Astrocyte (in vitro differentiated cells and primary cell): ENCODE measurements at places on chromosomes 11 and 22. TPM values are rescaled to one million over a fixed set of nuclear protein-coding genes. Genes with fewer than 3 reads are reported as not detected.

GRCh38 chr11:70467201-70468085 is 69.1 kb downstream of the CTTN start:
- no peaks in the 10 kb centered on the region for H3K36me3 ChIP-seq
- peaks cover 3% of the 10 kb centered on the region for H3K27me3 ChIP-seq
- no peaks in the 10 kb centered on the region for H3K4me1 ChIP-seq
- DNase-seq: no peak
- no peak overlapping the region for H3K4me3 ChIP-seq

DNA sequence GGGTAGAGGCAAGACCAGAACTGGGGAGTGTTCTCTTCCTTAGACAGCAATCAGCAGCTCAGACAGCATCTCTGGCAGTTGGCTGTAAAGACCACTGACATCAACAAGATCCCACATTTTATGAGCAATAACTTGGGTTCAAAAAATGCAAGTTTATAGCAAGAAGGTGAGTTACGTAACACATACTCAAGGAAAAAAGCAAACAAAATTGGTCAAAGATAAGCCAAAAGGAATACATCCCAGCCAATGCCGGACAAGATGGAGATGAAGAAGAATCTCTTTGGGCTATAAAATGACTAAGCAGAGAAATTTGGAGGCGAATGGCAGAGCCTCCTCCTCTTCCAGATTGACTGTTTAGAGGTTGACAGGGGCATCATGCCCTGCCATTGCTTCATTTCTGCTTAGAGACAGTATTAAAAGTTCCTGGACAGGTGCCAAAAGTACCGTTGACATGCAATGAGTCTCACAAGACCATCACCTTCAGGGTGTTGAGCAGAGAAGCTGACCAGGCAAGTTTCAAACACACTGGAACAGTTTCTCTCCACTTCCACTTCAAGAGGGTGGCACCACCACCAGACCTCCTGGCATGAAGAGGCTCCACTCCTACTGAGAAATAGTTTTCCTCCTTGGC is 55.9 kb downstream of the ENDOD1 start:
- H3K27me3 ChIP-seq: no peaks in the 10 kb centered on the region
- H3K4me3 ChIP-seq: no peak overlapping the region
- DNase-seq: no peak
- H3K36me3 ChIP-seq: no peaks in the 10 kb centered on the region

GRCh38 chr22:32552521-32552920 is 77.9 kb downstream of the FBXO7 start:
- H3K27me3 ChIP-seq: no peaks in the 10 kb centered on the region
- H3K4me1 ChIP-seq: no peaks in the 10 kb centered on the region
- H3K27ac ChIP-seq: no peak overlapping the region

- DNase-seq: no peak
- H3K4me3 ChIP-seq: no peak overlapping the region
- no peaks in the 10 kb centered on the region for H3K4me1 ChIP-seq
- H3K27me3 ChIP-seq: no peaks in the 10 kb centered on the region
- no peaks in the 10 kb centered on the region for H3K36me3 ChIP-seq
Observed at GRCh38 chr11:2649848-2650247, 49.9 kb downstream of the KCNQ1OT1 start.

Gene SF3B2
- 169 and 170 TPM in 2 replicates for total RNA-seq

Gene INCENP
- total RNA-seq: 13.3 and 17.7 TPM in 2 replicates

DNA sequence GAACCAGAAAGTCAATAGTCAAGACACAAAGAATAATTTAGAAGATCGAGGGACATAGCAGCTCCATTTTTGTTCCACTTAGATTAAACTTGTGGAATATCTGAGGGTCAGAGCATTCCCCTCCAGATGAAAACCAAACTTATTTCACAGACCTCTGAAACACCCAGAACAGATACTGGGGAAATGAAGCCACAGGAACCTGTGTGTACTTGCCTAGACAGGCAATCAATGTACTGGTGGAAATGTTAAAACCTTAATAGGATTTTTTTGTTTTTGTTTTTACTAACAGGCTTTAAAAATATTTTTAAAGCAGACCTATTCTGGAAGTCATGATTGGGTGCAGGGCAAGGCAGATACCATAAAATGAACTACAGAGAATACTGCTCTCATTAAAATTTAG is 4.1 kb upstream of the FAR1 start:
- H3K36me3 ChIP-seq: no peaks in the 10 kb centered on the region
- DNase-seq: no peak
- H3K4me3 ChIP-seq: no peak overlapping the region
- H3K27ac ChIP-seq: no peak overlapping the region
- no peaks in the 10 kb centered on the region for H3K27me3 ChIP-seq

GRCh38 chr22:35266277-35266676 is 9.0 kb downstream of the HMGXB4 start:
- no peaks in the 10 kb centered on the region for H3K27me3 ChIP-seq
- no peak for DNase-seq
- no peak overlapping the region for H3K27ac ChIP-seq
- H3K4me3 ChIP-seq: no peak overlapping the region
- H3K4me1 ChIP-seq: no peaks in the 10 kb centered on the region
- H3K36me3 ChIP-seq: peaks cover 54% of the 10 kb centered on the region

- H3K4me1 ChIP-seq: no peaks in the 10 kb centered on the region
- no peak for DNase-seq
- H3K27me3 ChIP-seq: peaks cover 22% of the 10 kb centered on the region
- H3K4me3 ChIP-seq: no peak overlapping the region
Observed at GRCh38 chr11:70064726-70065317, 13.3 kb upstream of the ANO1 start.
